Stimulated activated CD8-positive, alpha-beta memory T cell treated with anti-CD3 and anti-CD28 coated beads, Interleukin-4, amount 100 ng/mL, for 4 hours (primary cell): ENCODE measurements at places on chromosomes 2 and 18.

- DNase-seq: no peak
These were observed 48.6 kb downstream of the UGGT1 start for GRCh38 chr2:128139624-128140023.

DNA sequence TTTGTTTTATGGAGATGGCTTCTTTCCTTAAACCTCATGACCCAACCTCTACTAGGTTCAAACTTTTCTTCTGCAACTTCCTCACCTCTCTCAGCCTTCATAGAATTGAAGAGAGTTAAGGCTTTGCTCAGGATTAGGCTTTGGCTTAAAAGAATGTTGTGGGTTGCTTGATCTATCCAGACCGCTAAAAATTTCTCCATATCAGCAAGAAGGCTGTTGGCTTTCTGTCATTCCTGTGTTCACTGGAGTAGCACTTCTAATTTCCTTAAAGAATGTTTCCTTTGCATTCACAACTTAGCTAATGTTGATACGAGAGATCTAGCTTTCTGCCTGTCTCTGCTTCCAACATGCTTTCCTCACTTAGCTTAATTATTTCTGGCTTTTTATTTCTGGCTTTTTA lies 58.1 kb upstream of the KYNU start:
- no peak for DNase-seq

DNA sequence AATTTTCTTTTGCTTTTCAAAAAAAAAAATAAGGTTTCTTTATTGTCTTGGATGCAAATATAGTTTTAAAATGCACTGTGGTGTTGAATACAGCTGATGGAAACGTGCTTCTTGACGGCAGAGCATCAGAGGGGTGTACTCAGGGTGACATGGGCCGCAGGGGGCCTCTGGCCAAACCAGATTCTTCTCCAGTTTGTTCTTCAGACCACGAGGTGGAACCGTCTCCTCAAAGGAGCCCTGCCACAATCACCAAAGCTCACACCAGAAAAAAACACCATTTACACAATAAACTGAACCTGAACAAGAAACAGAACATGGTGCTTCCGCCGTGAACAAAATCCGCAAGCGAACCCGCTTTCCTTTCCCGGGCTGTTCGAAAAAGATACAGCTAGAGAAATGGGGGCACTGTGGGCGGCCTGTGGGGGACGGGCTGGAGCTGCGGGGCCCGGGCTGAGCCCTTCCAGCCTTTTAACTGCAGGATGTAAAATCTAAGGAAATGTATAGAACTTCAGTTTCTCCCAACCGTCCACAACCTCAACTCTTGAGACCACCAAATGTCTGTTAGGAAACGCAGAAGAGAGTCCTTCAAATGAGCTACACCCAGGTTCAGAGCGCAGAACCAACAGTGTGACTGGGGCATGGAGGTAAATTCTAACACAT lies 34.5 kb downstream of the PSMG2 start:
- DNase-seq: no peak

GRCh38 chr18:68489013-68489792 lies 225.7 kb downstream of the TMX3 start:
- DNase-seq: no peak

DNA sequence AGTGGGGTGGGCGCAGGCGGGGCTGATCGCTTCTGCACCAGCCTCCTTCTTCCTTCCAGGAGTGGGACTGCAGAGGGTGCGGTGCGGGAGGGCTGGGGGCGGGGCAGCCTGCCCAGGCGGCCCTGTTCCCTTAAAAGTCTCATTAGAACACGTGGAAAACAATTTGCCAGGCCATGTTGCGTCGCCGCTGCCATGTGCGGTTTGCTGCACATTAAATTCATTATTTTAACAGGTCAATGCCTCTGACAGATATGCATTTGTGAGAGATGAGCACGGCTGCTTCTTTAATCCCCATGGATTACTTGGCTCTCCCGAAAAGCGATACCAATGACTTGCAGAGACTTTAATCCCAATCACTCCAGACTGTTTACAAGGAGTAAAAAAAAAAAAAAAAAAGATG lies 139.0 kb downstream of the CELF4 start:
- no peak for DNase-seq

DNA sequence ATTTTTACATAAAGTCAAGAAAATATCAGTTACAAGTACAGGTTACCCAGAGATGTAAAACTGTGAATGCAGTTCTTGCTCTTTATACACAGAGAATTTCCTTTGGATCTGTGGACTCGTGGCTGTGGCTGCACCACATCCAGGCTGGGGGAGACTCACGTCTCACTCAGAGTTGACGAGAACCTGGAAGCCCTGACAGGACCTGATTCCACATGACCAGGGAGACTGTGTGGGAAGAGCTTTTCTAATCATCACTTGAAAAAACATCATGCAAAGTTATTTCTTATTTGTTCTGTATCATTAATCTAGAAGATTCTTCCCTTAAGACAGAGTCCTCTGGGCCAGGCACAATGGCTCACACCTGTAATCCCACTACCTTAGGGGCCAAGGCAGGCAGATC lies 1159.0 kb downstream of the RPIA start:
- no peak for DNase-seq

- DNase-seq: no peak
These were observed 223.3 kb downstream of the MTX2 start for GRCh38 chr2:176492583-176492982.

DNA sequence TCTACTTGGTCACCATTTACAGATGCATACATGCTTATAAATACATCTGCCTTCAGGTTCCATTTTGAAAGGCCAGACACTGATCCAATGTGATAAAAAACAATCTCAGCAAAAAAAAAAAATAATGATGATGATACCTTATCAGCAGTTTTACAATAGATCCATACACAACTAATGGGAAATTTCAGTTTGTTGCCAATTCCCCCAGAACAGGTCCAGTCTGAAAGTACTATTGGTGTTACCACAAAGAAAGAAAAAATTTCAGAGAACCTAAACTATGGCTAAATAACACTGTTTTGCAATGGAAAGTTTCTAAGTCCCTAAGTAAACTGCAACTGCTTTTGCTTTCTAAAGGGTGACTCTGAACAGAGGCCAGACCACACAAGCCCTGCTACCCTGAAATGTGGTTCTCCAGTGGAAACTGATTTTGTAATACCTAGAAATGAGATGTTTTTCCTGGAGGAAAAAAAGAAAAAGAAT lies 54.1 kb downstream of the LPIN2 start:
- DNase-seq: no peak

DNA sequence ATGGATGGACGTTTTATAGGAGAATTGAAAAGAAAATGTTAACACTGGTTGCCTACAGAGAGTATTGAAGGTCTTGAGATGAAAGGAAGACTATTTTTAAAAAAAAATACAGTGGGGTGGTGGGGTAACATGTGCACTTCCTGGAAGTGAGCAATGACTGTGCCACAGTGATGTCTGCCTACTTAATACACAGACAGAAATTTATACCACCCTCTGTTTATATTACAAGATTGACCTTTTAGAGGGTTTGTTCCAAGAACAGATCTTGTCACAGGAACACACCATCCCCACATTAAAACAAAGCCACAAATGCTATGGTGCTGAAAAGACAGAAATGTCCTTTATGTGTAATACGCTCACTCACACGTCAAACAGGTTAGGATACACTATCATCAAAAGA lies 87.6 kb downstream of the THADA start:
- DNase-seq: no peak

- no peak for DNase-seq
These were observed 162.2 kb downstream of the PRPF40A start for GRCh38 chr2:152555048-152555447.

- no peak for DNase-seq
These were observed 954.9 kb downstream of the TDRD15 start for GRCh38 chr2:22078701-22079100.
